ENCODE measurements at places on chromosomes 13 and 19.

GRCh38 chr13:112161521-112162301 lies 94.8 kb downstream of the SOX1 start:
- DNase-seq, result no peak

GRCh38 chr19:11373166-11373884 lies 1.1 kb upstream of the SWSAP1 start:
- DNase-seq, result no peak

GRCh38 chr13:31209172-31209840 lies 9.5 kb downstream of the B3GLCT start:
- DNase-seq, result no peak

DNA sequence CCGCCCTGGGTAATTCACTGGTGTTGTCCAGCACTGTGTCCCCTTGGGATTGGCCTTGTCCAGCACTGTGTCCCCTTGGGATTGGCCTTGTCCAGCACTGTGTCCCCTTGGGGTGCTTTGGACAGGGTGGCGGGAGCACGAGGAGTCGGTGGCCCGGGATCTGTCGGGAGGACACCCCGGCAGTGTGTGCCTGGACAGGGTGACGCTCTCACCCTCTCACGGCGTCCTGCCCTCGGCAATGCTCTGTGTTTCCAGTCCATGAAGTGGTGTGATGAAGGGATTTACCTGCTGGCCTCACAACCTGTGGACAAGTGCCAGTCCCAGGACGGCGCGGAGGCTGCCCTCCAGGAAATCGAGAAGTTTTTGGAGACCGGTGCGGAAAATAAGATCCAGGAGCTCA lies 29.9 kb upstream of the F7 start:
- no peak for DNase-seq

DNA sequence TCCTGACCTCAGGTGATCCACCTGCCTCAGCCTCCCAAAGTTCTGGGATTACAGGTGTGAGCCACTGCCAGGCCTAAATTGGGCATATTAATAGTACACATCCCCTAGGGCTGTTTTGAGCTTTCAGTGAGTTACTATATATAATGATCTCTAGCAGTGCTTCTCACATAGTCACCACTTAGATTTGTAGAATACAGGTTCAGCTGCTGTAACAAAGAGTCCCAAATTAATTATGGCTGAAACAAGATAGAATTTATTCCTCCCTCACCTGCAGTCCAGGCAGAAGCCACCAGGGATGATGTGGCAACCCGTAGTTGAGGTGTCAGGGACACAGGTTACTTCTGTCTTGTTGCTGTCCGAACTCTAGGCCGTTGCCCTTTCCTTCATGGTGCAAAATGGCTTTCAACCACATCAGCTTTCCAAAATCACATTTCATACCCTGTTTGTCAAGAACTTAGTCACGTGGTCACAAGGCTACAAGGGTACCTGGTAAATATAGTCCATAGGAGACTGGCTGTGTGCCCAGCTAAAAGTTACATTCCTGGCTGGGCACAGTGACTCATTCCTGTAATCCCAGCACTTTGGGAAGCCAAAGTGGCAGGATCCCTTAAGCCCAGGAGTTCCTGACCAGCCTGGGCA lies 2.9 kb downstream of the PROSER3 start:
- no peak for DNase-seq
